ENCODE measurements at places on chromosomes 2 and 18. TPM values are rescaled to one million over a fixed set of nuclear protein-coding genes. Genes with fewer than 3 reads are reported as not detected.

DNA sequence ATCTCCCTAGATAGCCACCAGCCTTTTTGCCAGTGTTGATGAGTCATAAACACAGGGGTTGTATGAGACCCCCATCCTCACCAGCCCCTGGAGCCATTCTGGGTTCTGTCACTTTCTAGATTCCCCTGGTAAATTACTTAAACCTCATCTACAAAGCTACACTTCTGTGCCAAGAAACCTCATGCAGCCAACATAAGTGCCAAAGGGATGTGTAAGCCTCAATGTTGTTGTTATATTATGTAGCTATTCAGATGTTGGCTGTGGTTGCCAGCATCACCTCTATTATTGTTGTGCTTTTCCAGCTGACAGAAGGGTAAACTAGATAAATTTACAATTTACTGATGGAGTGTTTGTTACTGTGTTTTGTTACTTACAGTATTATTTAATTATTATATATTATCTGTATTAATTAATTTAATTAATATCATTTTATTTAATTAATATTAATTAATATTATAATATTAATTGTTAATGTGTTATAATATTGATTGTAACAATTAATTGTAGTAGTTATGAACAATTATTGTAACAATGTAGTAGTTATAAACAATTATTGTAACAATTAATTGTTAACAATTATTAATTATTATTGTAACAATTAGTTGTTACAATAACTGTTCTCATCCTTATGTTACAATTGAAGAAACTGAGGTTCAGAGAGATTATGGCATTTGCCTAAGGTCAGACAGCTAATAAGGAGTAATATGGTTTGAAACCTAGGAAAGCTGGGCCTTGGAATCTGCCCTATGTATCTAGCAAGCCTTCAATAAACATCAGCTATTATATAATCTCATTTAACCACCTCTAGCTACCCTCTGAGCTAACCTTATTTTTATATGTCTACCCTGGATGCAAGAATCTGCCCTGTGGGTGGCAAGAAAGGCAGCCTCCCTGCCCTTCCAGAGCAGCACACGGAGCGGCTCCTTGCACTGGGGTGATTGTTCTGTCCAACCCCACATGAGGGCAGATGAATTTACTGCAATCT lies 36.1 kb downstream of the PSTPIP2 start:
- no peak overlapping the region for H3K4me3 ChIP-seq
- no peaks in the 10 kb centered on the region for H3K27me3 ChIP-seq
- no peak for DNase-seq
- H3K36me3 ChIP-seq = no peaks in the 10 kb centered on the region
- no peaks in the 10 kb centered on the region for H3K4me1 ChIP-seq
- no peak overlapping the region for H3K27ac ChIP-seq

- no peaks in the 10 kb centered on the region for H3K36me3 ChIP-seq
- H3K4me1 ChIP-seq = peaks cover 35% of the 10 kb centered on the region
- H3K27ac ChIP-seq = no peak overlapping the region
- DNase-seq = no peak
Measured at GRCh38 chr18:23859466-23860336, 154.9 kb upstream of the TTC39C start.

GRCh38 chr18:58087928-58088690 lies 44.1 kb downstream of the NEDD4L start:
- H3K4me1 ChIP-seq = peaks cover 78% of the 10 kb centered on the region
- H3K36me3 ChIP-seq = 0 out of 2 replicates have a peak, but pooled peaks cover 3% of the 10 kb centered on the region
- peak; percentile 100 for DNase-seq
- H3K27me3 ChIP-seq = no peaks in the 10 kb centered on the region

DNA sequence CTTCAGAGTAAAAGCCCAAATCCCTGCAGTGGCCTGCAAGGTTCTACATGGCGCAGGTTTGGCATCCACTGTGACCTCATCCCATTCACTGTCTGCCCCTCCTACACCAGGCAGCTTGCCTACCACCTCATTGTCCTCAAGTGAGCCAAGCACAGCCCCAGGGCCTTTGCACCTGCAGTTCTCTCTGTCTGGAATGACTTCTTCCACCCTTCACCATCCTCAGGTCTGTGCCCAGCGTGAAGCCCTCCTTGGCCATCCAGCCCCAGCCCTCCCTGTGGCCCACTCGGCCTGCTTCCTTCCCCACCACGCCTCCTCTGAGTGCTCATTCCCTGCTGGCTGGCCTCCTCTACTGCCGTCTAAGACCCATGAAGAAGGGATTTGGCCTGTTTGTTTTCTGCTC lies 32.6 kb upstream of the UBE2F start:
- no peak overlapping the region for H3K4me3 ChIP-seq
- no peak for DNase-seq
- H3K4me1 ChIP-seq = peaks cover 12% of the 10 kb centered on the region
- no peaks in the 10 kb centered on the region for H3K27me3 ChIP-seq
- H3K27ac ChIP-seq = no peak overlapping the region

DNA sequence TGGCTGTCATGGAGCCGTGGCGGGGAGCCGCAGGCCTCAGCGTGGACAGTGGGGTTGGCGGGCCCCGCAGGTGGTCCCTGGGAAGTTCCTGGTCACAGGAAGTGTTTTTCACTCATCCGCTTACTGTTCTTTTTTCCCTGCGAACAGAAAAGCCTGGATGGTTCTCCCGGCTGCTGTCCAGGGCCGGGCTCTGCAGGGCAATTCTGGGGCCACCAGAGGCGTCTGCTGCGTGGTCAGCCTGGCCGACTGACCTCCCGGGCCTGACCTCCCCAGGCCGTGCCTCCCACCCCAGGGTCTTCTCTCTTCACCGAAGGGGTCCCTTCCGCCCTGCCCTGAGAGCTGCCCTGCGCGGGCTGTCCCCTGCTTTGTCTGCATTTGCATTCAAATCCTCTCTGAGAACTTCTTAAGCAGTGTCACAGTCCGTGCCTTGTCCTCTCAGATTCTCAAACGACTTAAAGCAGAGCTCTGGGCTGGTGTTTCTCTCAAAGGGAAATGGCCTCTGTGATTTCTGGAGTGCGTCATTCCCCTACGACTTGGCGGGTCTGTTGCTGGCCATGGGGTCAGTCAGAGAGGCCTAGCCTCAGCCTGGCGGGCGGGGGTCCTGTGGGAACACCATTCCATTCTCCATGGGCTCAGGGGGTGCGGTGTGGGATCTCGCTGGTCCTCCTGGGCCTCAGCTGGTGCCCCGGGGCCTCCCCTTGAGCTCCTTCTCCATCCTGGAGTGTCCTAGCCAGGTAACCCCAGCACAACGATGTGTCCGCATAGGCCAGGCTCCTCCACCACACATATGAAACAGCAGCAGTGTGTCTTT lies 38.3 kb downstream of the KLHL29 start:
- no peak for DNase-seq
- no peaks in the 10 kb centered on the region for H3K36me3 ChIP-seq
- no peak overlapping the region for H3K27ac ChIP-seq
- H3K4me3 ChIP-seq = no peak overlapping the region

DNA sequence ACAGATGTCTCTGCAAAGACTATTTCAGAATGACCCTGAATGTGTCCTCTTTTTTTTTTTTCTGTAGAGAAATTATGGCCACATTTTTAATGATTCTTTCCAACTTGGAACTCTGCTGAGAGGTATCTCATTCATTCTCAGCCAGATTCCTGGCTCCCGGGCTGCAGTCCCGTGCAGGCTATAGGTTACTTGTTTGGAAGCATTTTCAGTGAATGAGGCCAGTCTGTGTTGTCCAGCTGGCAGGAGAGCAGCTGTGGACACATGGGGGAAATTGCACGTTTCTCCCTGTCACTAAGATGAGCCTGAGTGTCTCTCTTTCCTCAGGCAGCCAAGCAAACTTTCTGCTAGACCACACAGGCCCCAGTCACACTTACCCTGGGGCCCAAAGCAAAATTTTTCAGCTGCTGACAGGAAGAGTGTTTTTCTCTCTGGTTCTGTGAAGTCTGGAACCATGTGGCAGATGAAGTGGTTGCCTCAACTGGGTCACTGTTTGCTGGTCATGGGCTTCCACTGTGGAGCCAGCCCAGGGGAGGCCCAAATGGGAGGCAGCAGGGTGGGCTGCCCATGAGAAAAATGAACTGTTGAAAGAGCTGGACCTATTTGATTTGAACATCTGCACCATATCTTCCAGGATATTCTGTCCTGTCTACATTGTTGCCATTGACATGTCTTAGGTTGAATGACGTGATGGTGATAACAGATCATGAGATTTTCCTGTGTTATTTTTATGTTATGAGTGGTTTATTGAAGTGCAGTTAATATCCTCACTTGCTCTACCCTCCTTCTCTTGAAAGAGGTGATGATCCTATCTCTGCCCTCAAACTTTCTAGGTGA lies 431.2 kb downstream of the LPIN1 start:
- peak overlapping the region; percentile 50 for H3K27ac ChIP-seq
- H3K4me1 ChIP-seq = peaks cover 30% of the 10 kb centered on the region
- no peaks in the 10 kb centered on the region for H3K36me3 ChIP-seq
- H3K27me3 ChIP-seq = no peaks in the 10 kb centered on the region

GRCh38 chr2:149329489-149330126 lies 779 bp upstream of the LYPD6 start:
- peak overlapping the region; percentile 85 for H3K4me3 ChIP-seq
- H3K27me3 ChIP-seq = no peaks in the 10 kb centered on the region
- no peaks in the 10 kb centered on the region for H3K36me3 ChIP-seq
- peak; percentile 52 for DNase-seq

DNA sequence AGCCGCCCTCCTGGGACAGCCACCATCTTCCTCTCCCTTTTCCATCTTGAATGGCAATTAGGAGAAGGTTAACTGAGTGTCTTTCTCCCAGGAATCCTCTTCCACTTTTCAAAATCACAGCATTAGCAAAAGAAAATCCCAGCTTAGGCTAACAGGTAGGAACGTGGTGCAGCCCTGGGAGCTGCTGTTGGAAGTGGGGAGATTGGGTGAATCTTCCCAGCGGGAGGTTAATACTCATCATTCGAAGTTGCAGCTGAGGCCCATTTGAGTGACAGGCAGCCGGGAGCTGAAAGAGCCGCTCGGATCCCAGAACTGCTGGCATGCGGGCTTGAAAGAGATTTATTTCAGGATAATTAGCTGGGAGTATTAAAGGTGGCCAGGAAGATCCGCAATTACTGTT lies 306.0 kb downstream of the BCL11A start:
- no peaks in the 10 kb centered on the region for H3K4me1 ChIP-seq
- no peaks in the 10 kb centered on the region for H3K36me3 ChIP-seq
- H3K4me3 ChIP-seq = no peak overlapping the region
- no peak overlapping the region for H3K27ac ChIP-seq
- H3K27me3 ChIP-seq = 0 out of 2 replicates have a peak, but pooled peaks cover 3% of the 10 kb centered on the region
- DNase-seq = no peak

DNA sequence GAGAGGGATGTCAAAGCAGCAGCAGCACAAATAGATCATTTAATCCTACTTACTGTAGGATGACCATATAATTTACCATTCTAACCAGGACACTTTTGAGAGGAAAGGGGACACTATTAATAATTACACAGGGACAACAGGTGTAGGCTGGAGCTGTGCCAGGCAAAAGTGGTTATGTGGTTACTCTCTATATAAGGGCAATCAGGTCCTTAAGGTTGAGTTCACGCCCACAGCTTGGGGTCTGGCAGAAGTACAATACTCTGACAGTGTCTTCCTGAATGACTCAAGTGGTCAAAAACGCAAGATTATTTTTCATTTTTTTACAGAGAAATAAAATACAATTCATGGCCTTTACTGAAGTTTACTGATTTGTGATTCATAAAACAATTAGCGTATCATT lies 2.8 kb downstream of the PREPL start:
- peak; percentile 55 for DNase-seq
- peaks cover 32% of the 10 kb centered on the region for H3K4me1 ChIP-seq
- no peaks in the 10 kb centered on the region for H3K27me3 ChIP-seq
- H3K36me3 ChIP-seq = peaks cover 4% of the 10 kb centered on the region
- no peak overlapping the region for H3K27ac ChIP-seq

DNA sequence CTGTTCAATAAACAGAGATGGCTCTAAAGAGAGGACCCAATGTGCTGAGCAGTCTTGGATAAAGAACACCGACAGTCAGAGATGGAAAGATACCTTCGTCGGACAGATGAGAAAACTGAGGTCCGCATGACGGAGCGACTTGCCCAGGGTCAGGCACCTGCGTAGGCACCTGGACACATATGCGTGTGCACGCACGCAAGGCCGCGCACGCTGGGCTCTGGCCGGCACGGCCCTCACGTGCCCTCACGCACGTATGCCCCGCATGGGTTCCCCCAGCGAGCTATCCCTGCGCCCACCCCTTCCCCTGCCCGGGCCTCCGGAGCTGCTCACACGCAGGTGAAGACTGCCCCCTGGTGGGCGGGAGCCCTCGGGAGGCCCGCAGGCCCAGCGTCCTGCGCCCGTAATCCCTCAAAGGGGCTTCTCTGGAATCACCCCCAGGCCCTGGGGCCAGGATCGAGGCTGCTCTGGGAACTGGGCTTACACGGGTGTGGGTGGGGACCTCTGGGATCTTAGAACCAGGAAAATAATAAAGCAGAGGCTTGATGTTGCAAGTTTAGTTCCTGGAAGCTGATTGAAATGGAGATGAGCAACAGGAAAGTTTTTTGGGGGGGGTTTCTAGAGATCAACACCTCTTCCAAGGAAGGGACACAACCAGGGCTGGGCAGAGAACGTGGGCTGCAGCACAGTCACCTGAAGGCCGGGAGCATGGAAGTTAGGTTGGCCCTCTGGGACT lies 246.3 kb downstream of the TNS1 start:
- 0 out of 2 replicates have a peak, but pooled peaks cover 4% of the 10 kb centered on the region for H3K27me3 ChIP-seq
- no peaks in the 10 kb centered on the region for H3K4me1 ChIP-seq
- H3K36me3 ChIP-seq = no peaks in the 10 kb centered on the region

- H3K27me3 ChIP-seq = no peaks in the 10 kb centered on the region
- no peaks in the 10 kb centered on the region for H3K36me3 ChIP-seq
- H3K4me3 ChIP-seq = no peak overlapping the region
Measured at GRCh38 chr2:197327472-197328098, 17.0 kb upstream of the ANKRD44 start.

- no peaks in the 10 kb centered on the region for H3K4me1 ChIP-seq
- H3K4me3 ChIP-seq = no peak overlapping the region
- no peak for DNase-seq
- H3K27me3 ChIP-seq = no peaks in the 10 kb centered on the region
- H3K27ac ChIP-seq = no peak overlapping the region
Measured at GRCh38 chr2:226995625-226996041, 159.8 kb downstream of the RHBDD1 start.

- no peak overlapping the region for H3K4me3 ChIP-seq
- DNase-seq = no peak
- H3K27me3 ChIP-seq = no peaks in the 10 kb centered on the region
- no peaks in the 10 kb centered on the region for H3K36me3 ChIP-seq
- H3K27ac ChIP-seq = no peak overlapping the region
Measured at GRCh38 chr18:3552305-3552704, 102.3 kb downstream of the TGIF1 start.

- DNase-seq = peak; percentile 62
- H3K27me3 ChIP-seq = no peaks in the 10 kb centered on the region
- H3K36me3 ChIP-seq = no peaks in the 10 kb centered on the region
- H3K4me1 ChIP-seq = peaks cover 64% of the 10 kb centered on the region
- peak overlapping the region; percentile 41 for H3K4me3 ChIP-seq
- peak overlapping the region; percentile 100 for H3K27ac ChIP-seq
Measured at GRCh38 chr18:46321955-46322354, 217.8 kb downstream of the HAUS1 start.

ASB1 gene
- 64.6 TPM for total RNA-seq

UPP2 gene
- not detected for total RNA-seq

GKN2 gene
- not detected for total RNA-seq

HJURP gene
- 109 TPM for total RNA-seq

ALPG gene
- 1.2 TPM for total RNA-seq

IL1R1 gene
- total RNA-seq = 5.0 TPM

Data from PC-9 (cell line).